ENCODE measurements at places on chromosomes 7 and 10. TPM values are rescaled to one million over a fixed set of nuclear protein-coding genes. Genes with fewer than 3 reads are reported as not detected.

DNA sequence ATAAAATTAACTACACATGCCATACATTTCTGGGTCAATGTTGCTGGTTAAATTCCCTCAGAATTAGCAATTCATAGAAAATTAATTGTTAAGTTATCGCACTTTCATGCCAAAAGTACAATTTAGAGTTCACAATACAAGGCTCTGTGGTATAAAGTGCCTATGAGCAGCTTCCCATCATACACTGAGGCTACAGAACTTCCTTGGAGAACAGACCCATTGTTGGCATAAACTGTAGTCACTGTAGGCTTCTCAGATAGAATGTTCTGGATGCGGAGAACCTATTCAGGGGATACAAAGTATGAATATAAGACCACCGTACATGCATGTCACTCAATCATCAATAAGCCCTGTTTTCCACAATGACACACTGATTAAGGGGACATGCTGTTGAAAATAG is 9.0 kb upstream of the PON3 start:
- DNase-seq, result no peak

GRCh38 chr7:55094092-55094690 is 75.4 kb downstream of the EGFR start:
- DNase-seq, result peak; percentile 93

DNA sequence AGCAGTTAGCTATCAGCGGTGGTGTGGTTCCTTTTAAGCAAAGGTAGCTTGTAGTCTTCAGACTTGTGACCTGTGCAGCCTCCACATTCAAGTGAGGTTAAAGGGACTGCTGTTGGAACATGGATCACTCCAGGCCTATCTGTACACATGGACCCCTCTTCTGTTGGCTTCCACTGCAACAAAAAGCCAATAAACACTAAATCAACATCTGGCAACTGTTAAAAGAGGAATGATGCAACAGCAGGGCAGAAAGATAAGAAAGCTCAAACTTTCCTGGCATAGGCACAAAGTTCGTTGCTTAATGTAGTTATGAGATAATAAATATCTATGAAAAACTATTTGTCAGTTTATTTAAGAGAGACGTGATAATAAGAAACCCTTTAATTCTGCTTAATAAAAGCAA is 4.0 kb upstream of the MINPP1 start:
- DNase-seq, result no peak

DNA sequence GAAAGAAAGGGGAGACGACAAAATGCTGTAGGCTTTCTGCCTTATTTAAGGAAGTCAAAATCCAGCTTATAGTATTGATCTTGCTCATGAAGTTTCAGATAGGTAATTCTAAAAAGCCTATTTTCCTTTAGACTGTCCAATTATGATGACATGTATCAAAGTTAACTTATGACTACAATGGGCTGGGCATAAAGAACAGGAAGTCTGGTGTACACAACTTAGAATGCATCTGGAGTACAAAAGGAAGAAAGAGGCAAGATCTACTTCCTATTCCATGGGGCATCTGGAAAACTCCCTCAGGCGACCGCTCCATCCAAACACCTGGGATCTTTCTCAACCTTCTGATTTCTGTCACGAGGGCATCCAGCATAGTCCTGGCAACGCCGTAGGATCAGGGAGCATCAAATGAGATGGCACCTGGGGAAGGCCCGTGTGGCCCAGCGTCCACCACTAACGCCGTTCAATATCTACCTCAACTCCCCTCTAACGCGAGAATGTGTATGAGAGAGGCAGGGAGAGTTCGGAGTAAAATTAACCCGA is 512 bp downstream of the FAM24B start:
- DNase-seq, result no peak

DNA sequence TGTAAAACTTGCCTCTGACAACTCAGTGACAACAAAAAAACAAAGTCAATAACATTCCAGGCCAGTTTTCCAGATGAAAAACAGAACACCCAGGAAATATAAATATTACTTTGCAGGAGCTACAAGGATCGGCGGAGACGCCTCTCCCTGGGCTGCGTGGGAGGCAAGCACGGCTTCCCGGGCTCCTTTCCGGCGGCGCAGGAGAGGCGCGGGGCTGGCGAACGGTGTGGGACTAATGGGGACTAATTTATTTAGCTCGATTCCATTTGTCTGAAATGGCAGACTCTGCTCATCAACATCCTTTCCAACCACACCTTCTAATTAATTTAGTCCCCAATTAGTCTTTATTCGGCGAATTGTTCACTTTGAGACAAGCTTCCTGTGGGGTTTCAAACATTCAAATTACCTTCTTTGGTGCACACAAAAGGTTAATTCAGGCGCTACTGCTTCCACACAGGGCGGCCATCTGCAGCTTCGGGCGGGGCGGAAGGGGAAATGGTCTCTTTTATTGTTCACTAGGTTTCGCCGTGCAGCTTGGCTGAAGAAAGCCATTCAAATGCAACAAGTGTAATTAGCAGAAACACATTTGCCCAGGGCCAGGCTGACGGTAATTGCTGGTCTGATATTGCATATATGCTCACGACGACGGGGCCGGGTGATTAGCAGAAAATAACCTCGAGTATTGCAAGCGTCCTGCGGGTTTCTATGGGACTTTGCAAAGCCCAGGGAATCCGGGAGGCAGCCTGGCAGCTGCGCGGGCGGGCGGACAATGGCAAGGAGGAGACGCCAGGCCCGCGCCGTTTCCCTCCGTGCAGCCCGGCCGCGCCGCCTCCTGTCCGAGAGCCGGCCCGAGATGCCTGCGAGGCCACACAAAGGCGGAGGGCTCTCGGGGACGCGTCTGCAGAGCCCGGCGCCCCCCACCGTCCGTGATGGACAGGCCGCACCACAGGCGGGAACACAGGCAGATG is 270.1 kb downstream of the PTPRN2 start:
- DNase-seq, result peak; percentile 28

GPC2 gene
- polyA plus RNA-seq, result 4.0 TPM

C7orf57 gene
- polyA plus RNA-seq, result not detected

KLF14 gene
- 1.2 TPM for polyA plus RNA-seq

INMT gene
- polyA plus RNA-seq, result 10.0 TPM

FBXW4 gene
- 42.6 TPM for polyA plus RNA-seq

HOGA1 gene
- polyA plus RNA-seq, result 1.1 TPM

FAM24B gene
- 2.6 TPM for polyA plus RNA-seq

SUN3 gene
- polyA plus RNA-seq, result not detected

All from muscle of back (tissue), 13 donors.